ENCODE measurements at places on chromosomes 6 and 20.
A peak's percentile ranks its signal among the peaks of the same experiment; 100 is the strongest.

GRCh38 chr20:32470025-32470861 is 112.1 kb downstream of the ASXL1 start:
- no peak for DNase-seq

DNA sequence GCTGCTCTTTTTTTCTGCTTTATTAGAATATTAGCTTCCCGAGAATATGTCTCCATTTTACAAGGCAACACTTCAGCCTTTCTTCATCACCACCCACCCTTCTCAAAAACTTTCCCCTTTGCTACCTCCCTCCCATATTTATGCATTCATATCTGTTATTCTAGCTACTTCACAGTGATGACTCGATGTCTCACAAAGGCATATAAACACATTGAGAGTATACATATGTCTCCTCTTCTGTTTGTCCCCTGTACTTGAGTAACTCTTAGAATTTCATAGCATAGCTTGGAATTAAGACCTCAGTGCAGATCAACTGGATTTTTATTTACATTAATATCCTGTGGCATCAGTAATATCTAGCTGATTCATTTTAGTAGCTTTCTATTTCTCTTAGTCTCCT is 6.5 kb downstream of the RNF144B start:
- no peak for DNase-seq

GRCh38 chr6:74249658-74250057 is 553.7 kb downstream of the CD109 start:
- peak; percentile 49 for DNase-seq

DNA sequence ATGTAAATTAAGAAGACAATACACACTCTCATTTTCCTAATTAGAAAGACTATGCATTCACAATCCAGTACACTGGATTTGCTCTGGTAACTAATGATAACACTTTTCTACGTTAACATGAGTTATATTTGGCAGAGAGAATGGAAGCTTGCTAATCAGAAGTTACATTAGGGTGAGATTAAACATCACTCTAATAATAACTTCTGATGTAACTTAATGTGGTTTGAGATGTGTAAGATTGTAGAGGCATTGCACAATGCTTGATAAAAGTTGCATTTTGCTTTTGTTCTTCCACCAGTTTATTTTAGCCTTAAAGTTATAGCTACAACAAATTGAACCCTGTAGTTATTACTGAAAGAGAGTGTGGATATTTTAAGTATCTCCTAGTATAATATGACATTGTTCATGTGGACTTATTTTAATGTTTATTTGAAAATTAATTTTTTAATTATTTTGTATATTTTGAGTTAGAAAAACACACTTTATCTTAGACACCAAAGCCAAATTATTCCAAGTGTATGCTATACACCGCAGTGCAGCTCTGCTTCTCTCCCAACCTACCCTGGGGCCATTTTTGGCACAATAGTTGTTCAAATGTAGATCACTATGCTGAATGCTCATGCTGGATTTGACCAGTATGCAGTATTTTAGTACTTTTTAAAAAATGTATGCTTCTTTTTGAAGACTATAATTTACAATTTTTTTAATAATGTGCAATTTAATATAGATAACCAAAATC is 143.2 kb downstream of the SLC16A10 start:
- DNase-seq = peak; percentile 69

DNA sequence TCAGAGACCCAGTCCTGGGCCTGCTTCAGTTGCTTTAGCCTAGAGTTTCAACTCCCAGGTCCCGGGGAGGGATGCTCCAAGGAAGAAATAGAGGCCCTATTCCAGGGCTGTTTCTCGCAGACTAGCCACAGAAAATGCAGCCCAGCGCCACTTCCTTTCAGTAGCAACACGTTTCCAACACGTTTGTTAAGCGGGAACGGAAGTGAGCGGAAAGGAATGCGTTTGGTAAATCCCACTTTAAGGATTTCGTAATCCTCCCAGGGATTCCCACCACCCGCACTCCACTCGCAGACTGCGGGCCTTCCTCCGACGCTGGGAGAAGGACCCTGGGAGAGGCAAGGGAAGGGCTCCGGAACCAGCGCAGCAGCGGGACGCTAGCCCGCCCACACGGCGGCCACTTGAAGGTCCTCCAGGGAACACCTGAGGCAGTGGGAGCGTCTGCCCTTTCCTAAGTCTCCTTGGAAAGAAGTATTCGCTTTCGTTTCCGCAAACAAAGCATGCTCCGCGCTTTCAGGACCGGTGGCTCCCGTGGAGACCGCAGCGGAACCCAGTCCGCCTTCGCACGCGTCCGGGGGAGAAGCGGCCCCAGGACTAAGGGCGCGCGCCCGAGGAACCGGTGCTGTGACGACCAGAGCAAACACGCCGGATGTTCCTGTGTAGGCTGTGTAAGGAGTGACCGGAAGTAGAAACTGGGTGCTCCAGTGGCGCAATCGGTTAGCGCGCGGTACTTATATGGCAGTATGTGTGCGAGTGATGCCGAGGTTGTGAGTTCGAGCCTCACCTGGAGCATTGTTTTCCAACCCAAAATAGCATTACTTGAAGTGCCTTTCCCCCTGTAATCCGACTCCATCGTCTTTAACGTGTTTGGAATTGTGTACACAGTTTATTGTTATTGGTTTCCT is 227.6 kb upstream of the PRSS16 start:
- peak; percentile 60 for DNase-seq

- DNase-seq = no peak
Observed at GRCh38 chr6:160378218-160378617, 30.0 kb downstream of the SLC22A3 start.

DNA sequence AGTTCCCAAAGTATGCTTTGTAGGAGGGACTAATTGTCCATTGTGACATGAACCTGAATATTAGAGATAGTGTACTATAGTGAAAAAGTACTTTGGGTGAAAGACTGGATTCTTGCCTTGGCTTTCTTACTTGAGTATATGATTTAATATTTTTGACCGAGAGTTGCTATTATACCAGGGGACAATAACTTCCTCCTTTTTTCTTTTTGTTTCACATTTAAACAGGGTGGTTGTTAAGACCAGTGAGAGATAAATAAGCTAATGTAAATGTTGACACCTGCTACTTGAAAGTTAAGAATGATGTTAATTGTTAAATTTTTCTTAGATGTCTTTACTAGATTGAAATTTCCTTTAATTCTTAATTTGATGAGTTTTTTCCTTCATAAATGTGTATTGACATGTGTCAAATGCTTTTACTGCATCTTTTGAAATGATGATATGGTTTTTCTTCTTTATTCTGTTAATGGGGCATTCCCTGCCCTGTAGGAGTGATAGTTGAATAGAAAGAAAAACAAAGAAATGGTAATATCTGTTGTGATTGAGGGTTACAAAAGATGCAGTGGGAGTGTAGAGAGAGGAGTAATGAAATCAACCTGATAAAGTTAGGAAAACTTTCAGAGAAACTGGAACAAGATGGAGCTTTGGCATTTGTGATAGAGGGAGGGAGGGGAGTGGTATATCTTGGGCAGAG is 48.4 kb downstream of the ZFAND3 start:
- DNase-seq = no peak

- no peak for DNase-seq
Observed at GRCh38 chr6:111809264-111809663, 64.0 kb downstream of the FYN start.

GRCh38 chr20:24153101-24154040 is 164.8 kb upstream of the GGTLC1 start:
- DNase-seq = no peak

GRCh38 chr6:106107043-106107613 is 21.0 kb downstream of the PRDM1 start:
- no peak for DNase-seq

All from fibroblast of skin of left quadriceps (primary cell).